ENCODE measurements at places on chromosomes 16 and 17.

DNA sequence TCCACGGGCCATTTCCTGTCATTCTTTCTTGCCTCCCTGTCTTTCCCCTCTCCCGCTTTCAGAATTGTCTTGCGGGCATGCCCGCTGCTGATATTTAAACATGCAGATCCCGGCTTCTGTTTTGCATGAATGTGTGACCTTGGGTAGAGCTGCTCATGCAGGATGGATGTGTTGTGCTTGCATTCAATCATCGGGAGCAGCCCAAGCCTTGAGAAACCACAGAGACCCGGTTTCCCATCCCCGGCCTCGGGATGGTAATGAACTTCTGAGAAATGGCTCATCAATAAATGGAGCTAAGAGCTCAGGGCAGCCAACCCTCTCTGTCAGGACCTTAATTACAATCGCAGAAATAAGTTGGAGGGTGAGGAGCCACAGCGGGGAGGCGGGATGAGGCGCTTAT is 303.7 kb upstream of the TNRC6C start:
- DNase-seq: no peak
- no peak overlapping the region for H3K27ac ChIP-seq
- no peaks in the 10 kb centered on the region for H3K4me1 ChIP-seq
- H3K4me3 ChIP-seq: no peak overlapping the region
- H3K36me3 ChIP-seq: no peaks in the 10 kb centered on the region
- peaks cover 3% of the 10 kb centered on the region for H3K27me3 ChIP-seq

- no peak overlapping the region for H3K4me3 ChIP-seq
- H3K36me3 ChIP-seq: no peaks in the 10 kb centered on the region
- H3K27ac ChIP-seq: peak overlapping the region; percentile 58
- no peaks in the 10 kb centered on the region for H3K27me3 ChIP-seq
These were observed 253.4 kb downstream of the SNX29 start for GRCh38 chr16:12229759-12230594.

DNA sequence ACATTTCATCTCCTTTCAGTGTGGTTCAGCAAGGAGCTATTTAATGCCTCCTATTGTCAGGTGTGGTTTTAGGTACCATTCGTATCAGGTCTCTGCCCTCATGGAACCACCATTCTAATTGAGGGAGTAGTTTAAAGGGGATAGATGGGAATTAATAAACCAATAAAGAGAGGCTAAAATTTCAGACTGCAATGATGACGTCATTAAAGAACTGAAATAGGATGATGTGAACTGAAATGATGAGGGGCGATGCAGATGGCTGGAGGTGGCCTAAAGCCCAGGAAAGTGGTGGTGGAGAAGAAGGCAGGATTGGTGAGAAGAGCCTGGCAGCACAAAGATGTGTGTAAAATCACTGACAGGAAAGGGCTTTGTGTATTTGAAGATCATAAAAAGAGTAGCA is 148.9 kb upstream of the RBFOX1 start:
- no peaks in the 10 kb centered on the region for H3K4me1 ChIP-seq
- no peak for DNase-seq
- H3K27ac ChIP-seq: no peak overlapping the region
- no peaks in the 10 kb centered on the region for H3K27me3 ChIP-seq

GRCh38 chr17:45414990-45415881 is 17.4 kb downstream of the ARHGAP27 start:
- H3K27me3 ChIP-seq: no peaks in the 10 kb centered on the region
- H3K4me1 ChIP-seq: peaks cover 15% of the 10 kb centered on the region
- H3K27ac ChIP-seq: peak overlapping the region; percentile 68
- no peak overlapping the region for H3K4me3 ChIP-seq

DNA sequence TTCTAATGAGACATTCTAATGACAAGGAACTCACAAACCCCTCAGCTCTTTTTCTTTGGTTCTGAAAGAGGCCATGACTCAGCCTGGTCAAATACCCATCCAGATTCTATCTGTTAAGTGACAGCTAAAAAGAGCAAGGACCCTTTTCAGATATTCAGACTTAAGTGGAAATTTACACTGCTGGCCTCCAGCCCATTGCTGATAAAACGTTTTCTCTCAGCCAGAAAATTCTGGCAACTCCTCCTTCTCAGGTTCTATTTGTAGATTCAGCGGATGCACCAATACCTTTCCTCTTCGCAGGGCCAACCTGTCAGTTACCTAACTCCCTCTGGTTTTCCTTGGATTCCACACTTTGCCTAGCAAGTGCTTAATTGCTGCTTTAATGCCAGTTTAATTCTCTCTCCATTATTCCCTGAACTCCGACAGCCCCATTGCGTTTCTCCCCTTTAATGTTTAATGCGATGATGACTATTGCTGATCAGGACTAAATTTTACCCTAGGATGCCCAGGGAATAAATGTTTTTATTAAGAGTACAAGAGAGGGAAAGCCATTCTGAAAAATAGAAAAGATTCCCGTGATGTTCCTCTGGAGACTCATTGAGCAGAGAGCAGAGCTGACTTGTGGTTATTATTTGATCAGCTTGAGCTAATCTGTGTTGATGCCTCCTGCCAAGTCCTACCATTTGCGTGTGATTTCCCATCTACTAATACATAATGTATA is 35.9 kb upstream of the TOM1L1 start:
- H3K4me1 ChIP-seq: peaks cover 3% of the 10 kb centered on the region
- no peaks in the 10 kb centered on the region for H3K27me3 ChIP-seq
- no peak overlapping the region for H3K27ac ChIP-seq
- H3K4me3 ChIP-seq: no peak overlapping the region
- no peaks in the 10 kb centered on the region for H3K36me3 ChIP-seq

DNA sequence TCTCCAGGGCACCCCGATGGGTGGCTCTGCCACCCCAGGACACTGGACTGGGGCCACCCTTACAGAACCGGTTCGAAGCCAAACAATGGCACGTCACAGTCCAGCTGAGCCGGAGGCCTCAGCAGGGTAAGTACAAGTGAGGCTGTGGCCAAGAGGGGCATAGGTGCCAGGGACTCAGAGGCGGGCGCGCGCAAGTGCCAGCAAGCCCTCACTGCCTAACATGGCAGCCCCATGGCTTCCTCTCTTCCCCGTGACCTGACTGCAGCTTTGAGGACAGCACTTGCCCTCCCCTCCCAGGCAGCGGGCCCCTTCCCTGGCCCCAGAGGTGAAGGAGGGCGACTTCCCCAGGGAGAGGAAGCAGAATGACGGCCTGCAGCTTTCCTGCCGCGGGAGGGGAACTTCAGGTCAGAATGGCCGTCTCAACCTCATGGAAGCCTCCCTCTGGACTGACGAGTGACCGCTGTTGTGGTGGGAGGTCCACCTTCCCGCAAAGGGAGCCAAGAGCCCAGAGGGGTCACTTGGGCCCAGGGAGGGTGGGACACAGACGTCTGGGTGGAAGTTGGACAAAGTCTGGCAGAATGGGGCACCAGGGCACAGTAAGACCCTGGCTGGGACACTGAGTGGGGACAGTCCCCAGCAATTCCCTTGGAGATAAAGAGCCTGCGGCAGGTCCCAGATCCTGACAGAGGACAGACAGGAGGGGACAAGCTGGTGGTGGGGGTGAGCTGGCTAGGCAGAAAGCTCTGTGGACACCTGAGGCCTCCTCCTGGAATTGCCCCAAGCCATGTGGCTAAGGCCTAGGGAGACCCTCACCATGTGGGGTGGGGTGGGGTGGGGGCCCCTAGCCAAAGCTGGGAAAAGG is 52.1 kb upstream of the TOB1 start:
- H3K4me1 ChIP-seq: peaks cover 61% of the 10 kb centered on the region
- no peak for DNase-seq
- H3K36me3 ChIP-seq: no peaks in the 10 kb centered on the region
- H3K27ac ChIP-seq: peak overlapping the region; percentile 81

- H3K4me3 ChIP-seq: peak overlapping the region; percentile 21
- H3K27me3 ChIP-seq: peaks cover 65% of the 10 kb centered on the region
- H3K4me1 ChIP-seq: peaks cover 7% of the 10 kb centered on the region
- no peak for DNase-seq
- H3K36me3 ChIP-seq: no peaks in the 10 kb centered on the region
- no peak overlapping the region for H3K27ac ChIP-seq
These were observed 533 bp downstream of the SLC6A4 start for GRCh38 chr17:30234964-30235363.

GRCh38 chr16:30691907-30692306 is 7.1 kb upstream of the SRCAP start:
- no peak overlapping the region for H3K4me3 ChIP-seq
- no peak for DNase-seq
- no peaks in the 10 kb centered on the region for H3K27me3 ChIP-seq
- H3K36me3 ChIP-seq: no peaks in the 10 kb centered on the region
- H3K27ac ChIP-seq: no peak overlapping the region
- peaks cover 2% of the 10 kb centered on the region for H3K4me1 ChIP-seq

DNA sequence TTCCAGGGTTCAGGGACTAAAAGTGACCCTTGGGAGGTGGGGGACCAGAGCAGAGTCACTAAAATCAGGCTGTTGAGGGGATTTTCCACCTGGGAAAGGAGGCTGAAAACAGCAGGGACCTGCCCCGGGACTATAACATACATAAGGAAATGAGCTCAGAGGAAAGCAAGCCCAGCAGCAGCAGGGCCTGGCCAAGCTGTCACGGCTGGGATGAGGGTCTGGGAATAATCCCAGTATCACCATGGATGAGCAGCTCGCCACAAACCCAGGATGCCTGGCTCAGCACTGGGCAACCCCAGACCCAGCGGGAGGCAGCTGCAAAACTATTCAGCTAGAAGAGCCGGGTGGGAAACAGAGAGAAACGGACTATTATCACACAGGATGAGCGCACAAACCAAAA is 72.4 kb downstream of the RPH3AL start:
- H3K4me1 ChIP-seq: no peaks in the 10 kb centered on the region
- no peaks in the 10 kb centered on the region for H3K27me3 ChIP-seq
- no peak for DNase-seq
- H3K4me3 ChIP-seq: no peak overlapping the region
- no peak overlapping the region for H3K27ac ChIP-seq
- H3K36me3 ChIP-seq: no peaks in the 10 kb centered on the region

DNA sequence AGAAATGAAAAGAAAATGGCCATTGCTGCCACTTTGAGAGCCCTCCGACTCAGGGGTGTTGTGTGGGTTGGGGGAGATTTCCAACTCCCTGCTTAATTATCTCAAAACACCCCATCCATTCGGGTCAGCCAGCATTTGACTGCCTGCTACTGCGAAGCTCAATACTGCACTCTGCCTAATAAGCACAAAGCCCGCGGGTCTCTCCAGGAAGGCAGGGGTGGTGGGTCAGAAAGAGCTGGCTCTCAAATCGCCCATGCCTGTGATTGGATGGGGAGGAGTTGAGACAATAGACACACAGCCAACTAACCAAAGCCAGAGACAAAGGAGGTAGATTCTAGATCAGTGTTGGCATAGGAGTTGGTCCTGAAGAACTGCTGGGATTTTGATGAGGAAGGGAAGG is 2.3 kb upstream of the XAF1 start:
- H3K36me3 ChIP-seq: no peaks in the 10 kb centered on the region
- H3K4me1 ChIP-seq: peaks cover 11% of the 10 kb centered on the region
- no peak overlapping the region for H3K4me3 ChIP-seq
- DNase-seq: no peak

- no peaks in the 10 kb centered on the region for H3K36me3 ChIP-seq
- no peaks in the 10 kb centered on the region for H3K27me3 ChIP-seq
- peak overlapping the region; percentile 35 for H3K27ac ChIP-seq
- no peaks in the 10 kb centered on the region for H3K4me1 ChIP-seq
- H3K4me3 ChIP-seq: no peak overlapping the region
These were observed 67.6 kb downstream of the USP31 start for GRCh38 chr16:23081675-23082119.

- no peaks in the 10 kb centered on the region for H3K27me3 ChIP-seq
- peak overlapping the region; percentile 82 for H3K27ac ChIP-seq
- H3K36me3 ChIP-seq: no peaks in the 10 kb centered on the region
- H3K4me3 ChIP-seq: no peak overlapping the region
- no peak for DNase-seq
These were observed 45.8 kb downstream of the TEX2 start for GRCh38 chr17:64217249-64217691.

DNA sequence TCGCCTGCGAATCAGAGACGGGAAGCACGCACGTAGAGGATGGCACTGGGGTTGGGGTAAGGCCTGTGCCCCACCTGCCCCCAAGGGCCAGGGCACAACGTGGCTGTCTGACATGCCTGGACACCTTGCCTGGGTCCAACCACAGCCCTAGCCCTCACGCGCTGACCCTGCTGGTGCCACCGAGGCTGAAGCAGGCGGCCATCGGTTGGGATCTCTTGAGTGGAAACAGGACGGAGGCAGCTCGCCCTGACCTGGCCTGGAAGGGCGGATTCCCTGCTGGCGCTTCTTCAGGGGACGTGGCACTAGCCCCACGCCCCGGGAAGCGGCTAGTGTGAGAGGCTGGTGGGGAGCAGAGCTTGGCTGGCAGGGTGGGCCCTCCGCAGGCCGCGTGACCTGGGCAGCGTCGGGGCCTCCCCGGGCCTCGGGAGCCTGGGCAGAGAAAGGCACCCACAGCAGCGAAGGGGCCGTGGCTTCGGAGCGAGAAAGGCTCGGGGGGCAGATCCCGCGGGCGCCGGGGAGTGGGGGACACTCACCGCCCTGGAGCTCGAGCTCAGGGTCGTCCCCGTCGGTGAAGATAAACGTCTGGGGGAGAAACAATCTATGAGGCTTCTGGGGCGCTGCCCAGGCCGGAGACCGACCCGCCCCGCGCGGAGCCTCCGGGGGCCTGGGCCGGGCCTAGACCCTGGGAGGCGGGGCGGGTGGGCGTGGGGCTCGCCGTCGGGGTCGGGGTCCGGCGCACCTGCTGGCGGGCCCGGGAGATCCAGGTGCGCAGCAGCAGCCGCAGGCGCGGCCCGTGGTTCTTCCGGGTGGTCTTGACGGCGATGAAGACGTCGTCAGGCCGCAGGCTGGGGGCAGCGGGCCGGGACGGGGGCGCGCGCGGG is 610 bp downstream of the RFNG start:
- H3K27ac ChIP-seq: peak overlapping the region; percentile 67
- H3K36me3 ChIP-seq: no peaks in the 10 kb centered on the region
- peaks cover 17% of the 10 kb centered on the region for H3K4me1 ChIP-seq
- DNase-seq: peak; percentile 46
- no peaks in the 10 kb centered on the region for H3K27me3 ChIP-seq
- H3K4me3 ChIP-seq: peak overlapping the region; percentile 83

GRCh38 chr17:32461498-32461852 is 17.2 kb downstream of the PSMD11 start:
- no peak overlapping the region for H3K4me3 ChIP-seq
- no peaks in the 10 kb centered on the region for H3K27me3 ChIP-seq
- no peaks in the 10 kb centered on the region for H3K36me3 ChIP-seq
- no peak for DNase-seq
- no peaks in the 10 kb centered on the region for H3K4me1 ChIP-seq
- H3K27ac ChIP-seq: no peak overlapping the region

DNA sequence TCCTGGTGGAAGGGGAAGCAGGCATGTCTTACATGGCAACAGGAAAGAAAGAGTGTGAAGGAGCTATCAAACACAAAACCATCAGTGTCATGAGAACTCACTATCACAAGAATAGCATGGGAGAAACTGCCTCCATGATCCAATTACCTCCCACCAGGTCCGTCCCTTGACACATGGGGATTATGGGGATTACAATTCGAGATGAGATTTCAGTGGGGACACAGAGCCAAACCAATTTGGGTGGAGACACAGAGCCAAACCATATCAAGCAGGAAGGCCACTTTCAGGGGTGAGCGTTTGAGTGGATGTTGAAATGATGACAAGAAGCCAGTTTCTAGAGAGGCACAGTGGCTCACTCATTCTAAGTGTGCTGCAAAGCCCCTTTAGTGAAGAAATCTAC is 143.8 kb downstream of the CPPED1 start:
- H3K4me3 ChIP-seq: no peak overlapping the region
- H3K4me1 ChIP-seq: no peaks in the 10 kb centered on the region
- DNase-seq: no peak
- no peaks in the 10 kb centered on the region for H3K36me3 ChIP-seq

Data from hepatocyte (in vitro differentiated cells).